ENCODE measurements at places on chromosomes 16 and 17. TPM values are rescaled to one million over a fixed set of nuclear protein-coding genes. Genes with fewer than 3 reads are reported as not detected.

The AOC2 gene
- 0.38 TPM for total RNA-seq

The CHST5 gene
- total RNA-seq, result not detected

The PRSS21 gene
- total RNA-seq, result not detected

The DHX58 gene
- 4.0 TPM for total RNA-seq

The APOBR gene
- not detected for total RNA-seq

The GRB7 gene
- total RNA-seq, result not detected

The RRAD gene
- total RNA-seq, result 0.45 TPM

Measured in endothelial cell of coronary artery (primary cell).